ELR (cell line): ENCODE measurements at places on chromosomes 11 and 22.
A peak's percentile ranks its signal among the peaks of the same experiment; 100 is the strongest.

DNA sequence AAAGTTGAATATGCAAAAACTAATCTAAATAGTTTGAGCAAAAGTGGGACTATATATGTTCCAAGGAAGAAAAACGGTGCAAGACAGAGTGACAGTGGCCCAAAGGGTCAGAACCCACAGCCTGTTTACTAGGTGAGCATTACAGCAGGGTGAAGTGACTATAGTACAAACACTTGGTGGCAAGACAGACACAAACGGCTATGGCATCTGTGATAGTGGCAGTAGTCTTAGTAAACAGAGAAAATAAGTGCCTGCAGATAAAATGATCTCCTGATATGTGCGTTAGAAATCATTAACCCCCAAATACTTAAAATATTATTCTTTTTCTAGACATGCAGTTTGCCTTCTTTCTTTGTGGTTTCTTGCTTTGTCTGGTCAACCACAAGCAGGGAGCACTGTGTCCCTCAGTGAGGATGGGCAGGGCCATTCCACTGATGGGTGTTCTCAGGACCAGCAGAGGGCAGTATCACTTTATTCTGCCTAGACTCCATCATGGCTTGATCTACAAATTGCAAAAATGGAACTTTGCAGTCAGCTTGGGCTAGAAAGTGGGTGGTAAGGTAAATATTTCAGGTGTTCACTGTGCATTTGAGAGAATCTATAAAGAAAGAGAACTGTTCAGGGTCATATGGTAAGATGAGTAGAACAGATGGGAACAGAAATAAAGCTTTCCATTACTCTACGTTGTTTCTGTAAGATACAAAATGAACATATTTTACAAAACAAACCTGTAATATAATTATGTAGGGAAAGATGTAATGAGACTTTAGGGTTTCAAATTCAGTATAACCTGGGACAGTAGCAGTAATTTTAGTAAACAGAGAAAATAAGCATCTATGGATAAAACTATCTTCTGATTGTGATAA lies 198.2 kb downstream of the SWAP70 start:
- DNase-seq, result peak; percentile 79

DNA sequence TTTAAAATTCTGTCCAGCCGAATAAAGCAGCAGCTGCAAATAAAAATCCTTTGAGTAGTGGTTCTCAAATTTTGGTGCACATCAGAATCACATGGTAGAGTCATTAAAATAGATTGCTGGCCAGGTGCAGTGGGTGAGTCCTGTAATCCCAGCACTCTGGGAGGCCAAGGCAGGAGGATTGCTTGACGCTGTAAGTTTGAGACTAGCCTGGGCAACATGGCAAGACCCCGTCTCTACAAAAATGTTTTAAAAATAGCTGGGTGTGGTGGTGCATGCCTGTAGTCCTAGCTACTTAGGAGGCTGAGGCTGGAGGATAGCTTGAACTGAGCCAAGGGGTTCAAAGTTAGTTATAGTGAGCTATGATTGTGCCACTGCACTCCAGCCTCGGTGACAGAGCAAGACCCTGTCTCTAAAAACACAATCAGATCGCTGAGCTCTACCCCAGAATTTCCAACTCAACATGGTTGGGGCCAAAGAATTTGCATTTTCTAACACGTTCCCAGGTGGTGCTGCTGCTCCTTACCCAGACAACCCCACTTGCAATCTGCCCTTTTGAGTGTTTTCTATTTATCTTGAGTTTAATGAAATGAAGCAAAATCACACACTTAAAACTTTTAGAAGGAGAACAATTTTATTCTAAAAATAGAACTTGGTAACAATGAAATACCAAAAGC lies 48.8 kb downstream of the BIRC2 start:
- DNase-seq, result no peak

DNA sequence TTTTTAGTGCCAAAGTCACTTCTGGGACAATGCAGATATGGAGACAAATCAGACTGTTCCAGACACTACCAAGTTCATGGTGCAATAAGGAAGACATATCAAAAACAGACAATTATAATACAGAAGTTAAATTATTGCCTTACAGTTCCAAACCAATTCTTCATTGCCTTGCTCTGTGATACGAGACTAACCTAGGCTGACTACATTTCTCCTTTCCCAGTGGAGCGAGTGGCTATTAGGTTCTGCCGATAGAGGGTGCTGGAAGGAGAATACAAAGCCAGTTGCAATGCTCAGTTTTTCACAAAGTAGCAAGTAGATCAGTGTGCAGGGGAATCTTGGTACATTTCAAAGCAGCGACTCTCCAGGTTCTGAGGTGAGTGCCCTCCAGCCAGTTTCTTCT lies 67.8 kb downstream of the FAM168A start:
- DNase-seq, result no peak

DNA sequence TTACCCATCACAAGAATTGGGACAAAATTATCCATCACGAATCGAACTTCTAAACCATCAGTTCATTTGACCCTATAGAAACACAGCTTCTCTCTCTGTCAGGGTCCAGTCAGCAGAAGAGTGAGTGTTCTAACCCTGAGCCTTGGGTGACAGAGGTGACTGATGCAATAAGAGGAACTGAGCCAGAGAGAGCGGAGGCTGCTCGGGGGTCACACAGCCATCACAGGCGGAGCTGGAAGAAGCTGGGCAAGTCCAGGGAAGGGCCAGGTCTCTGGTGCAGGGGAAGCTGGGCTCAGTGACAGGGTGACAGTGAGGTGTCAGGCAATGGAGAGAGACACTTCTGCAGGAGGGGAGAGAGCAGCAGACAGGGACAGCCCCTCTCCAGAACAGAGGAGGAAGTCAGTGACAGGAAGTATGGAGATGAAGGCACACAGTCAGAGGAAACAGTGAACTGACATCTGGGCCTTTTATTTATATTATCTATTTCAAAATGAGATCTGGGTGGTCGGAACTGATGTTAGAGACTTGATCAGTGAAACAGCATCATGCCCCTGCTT lies 184.0 kb upstream of the TBCEL start:
- no peak for DNase-seq

- DNase-seq, result no peak
Measured at GRCh38 chr11:126538071-126538470, 182.6 kb downstream of the ST3GAL4 start.

DNA sequence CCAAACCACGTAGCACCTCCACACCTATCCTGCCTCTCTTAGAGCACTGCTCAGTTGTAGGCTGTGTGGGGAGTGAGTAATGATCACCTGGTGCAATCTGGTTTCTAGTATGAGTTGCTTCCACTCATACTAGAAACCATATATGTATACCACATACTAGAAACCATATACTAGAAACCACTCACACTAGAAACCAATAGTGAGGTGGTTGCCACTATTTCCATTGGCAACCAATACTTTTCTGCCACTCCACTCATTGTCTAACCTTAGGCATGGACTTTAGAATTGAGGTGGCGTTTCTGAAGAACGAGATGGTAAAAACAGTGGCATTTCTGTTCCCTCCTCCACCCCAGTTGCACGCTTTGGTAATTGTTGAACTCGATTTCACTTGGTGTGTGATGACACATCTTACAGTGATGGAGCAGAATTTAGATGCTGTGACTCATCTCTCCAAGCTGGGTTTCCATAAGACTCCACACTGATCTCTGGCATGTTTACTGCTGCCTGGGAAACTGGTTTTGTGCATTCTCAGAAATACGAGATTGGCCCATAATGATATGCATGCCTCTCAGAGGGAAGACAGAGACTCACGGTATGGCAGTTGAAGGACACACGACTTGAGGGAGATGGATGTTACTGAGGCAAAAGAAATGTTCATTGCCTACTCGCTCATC lies 82.9 kb downstream of the KIRREL3 start:
- peak; percentile 98 for DNase-seq
